ENCODE measurements at places on chromosomes 5 and 9. TPM values are rescaled to one million over a fixed set of nuclear protein-coding genes. Genes with fewer than 3 reads are reported as not detected.

GRCh38 chr9:98132158-98132557 lies 13.1 kb upstream of the TRIM14 start:
- no peak for DNase-seq

- no peak for DNase-seq
Measured at GRCh38 chr5:76470976-76471375, 67.9 kb downstream of the IQGAP2 start.

DNA sequence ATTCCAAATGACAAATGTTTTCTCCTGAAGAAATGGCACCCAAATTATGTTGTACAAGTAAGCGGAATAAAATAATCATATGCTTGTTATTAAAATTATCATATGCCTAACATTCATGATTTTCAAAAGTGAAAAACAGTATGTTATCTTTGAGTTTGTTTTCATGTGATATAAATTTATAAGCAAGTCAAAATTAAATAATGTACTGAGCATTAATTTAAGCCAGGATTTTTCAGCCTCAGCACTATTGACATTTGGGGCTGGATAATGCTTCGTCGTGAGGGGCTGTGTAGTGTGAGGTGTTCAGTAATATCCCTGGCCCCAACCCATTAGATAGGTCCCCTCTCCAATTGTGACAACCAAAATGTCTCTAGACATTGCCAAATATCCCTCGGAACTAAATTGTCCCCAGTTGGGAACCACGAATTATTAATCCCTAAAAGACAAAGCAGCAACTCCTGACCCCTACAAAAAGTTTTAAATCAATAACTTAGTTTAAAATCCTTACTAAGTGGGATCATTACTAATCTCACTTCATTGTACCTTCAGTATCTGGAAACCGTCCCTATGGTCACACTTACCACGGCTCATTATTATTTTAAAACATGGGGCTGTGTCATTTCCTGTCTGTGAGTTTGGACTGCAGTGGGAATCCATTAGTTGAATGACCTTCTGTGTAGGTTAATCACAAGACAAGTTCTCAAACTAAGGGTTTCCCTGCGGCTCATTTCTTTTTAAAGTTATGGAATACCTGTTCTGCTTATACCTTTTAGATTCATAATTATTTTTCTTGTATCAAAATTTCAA lies 1.3 kb upstream of the NNT start:
- no peak for DNase-seq

- no peak for DNase-seq
Measured at GRCh38 chr5:131754363-131754762, 42.5 kb downstream of the FNIP1 start.

DNA sequence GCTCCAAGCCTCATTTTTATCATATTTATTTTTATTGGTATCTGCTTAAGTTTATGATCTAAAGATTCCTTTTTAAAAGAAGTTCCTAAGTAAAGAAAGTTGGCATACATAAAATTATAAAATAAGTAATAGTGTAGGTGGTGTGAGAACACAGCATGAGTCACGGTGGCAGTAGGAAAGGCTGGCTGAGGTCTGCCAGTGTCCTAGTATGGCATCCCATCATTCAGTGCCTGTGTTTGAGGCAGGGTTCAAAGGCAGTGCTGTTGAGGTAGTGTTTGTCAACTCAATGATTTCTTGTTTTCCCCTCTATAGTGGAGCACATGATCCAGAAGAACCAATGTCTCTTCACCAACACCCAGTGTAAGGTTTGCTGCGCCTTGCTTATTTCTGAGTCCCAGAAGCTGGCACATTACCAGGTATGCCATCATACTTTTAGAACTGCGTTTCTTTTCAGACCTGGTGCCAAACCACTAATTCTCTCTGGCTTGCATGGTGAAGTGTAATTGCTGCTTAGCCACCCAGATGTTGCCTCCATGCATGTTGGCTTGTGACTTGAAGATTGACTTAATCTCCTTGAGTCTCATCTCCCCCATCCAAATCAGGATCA lies 18.4 kb downstream of the ZNF346 start:
- DNase-seq, result no peak

- no peak for DNase-seq
Measured at GRCh38 chr9:76873056-76873792, 32.7 kb downstream of the PRUNE2 start.

- no peak for DNase-seq
Measured at GRCh38 chr9:4861145-4861544, 68.4 kb downstream of the RCL1 start.

- no peak for DNase-seq
Measured at GRCh38 chr5:132010645-132010988, 841 bp downstream of the ACSL6 start.

FOXD4L3 gene
- 0.25 TPM for total RNA-seq

SPINK7 gene
- not detected for total RNA-seq

PPP2R2B gene
- total RNA-seq, result not detected

PCDHB10 gene
- not detected for total RNA-seq

KCNV2 gene
- total RNA-seq, result not detected

EFNA5 gene
- total RNA-seq, result 0.22 TPM

GABRA6 gene
- not detected for total RNA-seq

Measured in HCT116 (cell line).